ENCODE measurements at places on chromosomes 2 and 18.
A peak's percentile ranks its signal among the peaks of the same experiment; 100 is the strongest.

DNA sequence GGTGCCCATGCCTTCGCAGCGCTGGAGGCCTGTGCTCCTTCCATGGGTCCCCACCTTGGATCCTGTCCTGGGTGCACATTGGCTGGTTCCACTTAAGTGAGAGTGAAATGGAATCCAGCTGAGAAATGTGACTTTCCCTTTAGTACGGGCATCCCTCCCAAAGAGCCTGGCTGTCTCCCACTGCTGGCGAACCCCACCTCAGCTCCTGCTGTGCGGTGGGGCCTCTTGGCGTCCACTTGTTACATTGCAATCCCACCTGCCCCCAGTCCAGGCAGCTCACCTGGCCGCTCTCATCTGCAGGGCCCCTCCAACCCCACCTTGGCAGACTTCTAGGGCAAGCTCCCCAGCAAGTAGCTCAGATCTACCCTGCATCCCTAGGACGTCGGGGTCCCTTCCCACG is 35.5 kb upstream of the GNAL start:
- no peak for DNase-seq

DNA sequence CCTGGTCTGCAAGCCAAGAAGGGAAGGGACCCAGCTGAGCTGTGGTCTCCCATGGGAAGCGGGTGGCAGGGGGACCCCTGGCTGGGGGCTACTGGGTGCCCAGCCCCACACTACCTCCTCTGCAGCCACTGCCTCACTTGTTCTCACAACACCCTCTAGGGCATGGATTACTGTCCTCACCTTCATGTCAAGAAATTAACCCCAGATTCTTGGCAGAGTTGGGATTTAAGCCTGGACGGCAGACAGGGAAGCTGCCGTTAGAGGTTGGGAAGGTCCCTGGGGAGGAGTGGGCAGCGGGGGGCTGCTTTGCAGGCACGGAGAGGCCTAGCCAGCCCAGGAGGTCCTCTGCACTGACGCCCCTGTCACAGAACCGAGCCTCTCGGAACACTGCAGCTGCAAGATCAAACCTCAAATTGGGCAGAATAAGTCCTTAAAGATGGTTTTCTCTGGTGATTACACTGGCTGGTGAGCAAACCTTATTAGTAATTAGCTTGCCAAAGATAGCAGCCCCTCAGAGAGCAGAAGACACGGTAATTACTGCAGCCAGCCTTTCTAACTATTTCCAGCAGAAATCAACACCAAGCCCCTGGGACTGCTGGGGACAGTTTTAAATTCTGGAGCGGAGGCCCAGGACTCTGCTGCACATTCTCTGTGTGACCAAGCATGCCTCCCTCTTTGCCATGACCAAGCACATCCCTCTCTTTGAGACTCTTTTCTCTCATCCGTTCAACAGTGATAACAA is 35.9 kb downstream of the KCNF1 start:
- no peak for DNase-seq

GRCh38 chr2:55876429-55877086 is 47.0 kb downstream of the EFEMP1 start:
- DNase-seq = no peak

DNA sequence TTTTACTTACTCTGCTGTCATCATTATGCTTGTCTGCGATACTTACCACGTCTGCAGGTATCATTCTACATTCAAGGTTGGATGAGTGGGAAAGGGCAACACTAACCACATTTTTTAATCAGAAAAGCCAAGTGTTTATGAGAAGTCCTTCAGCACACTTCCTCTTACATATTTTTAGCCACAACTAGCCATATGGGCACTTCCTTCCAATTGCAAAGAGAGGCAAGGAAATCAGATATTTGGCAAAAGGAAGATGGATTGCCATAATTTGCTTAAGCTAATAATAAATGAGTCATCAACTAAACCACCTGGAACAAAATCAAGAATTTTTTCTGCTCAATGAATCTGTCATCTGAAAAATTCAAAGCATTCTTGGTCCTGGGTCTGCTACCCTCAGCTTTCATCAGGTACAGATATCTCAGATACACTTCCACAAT is 16.7 kb upstream of the MRO start:
- no peak for DNase-seq

GRCh38 chr18:6652098-6652497 is 77.4 kb upstream of the ARHGAP28 start:
- DNase-seq = no peak

DNA sequence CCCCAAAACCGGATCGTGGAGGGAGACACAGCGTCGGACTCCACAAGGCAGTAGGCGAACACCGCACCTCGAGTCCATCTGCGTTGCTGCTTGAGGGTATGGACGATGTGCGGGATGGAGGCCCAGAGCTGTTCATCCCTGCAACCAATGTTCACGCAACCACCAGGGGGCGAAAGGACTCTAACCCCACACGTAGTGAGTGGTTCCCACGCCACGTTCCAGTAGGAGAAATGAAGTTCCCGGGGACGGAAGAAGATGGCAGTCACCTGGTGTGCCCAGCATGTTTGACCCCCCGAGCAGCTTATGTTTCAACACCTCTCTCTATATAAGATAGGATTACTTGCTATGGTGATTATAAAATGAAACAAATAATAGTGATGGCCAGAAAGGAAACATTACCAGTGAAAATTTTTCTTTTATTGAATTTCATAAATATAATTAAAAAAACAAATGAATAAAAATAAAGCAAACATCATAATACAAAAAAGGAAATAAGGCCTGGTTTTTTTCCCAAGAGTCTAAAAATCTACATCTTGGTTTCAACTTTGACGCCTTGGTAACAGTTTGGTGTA is 184.3 kb downstream of the SH3BP4 start:
- peak; percentile 1 for DNase-seq

- DNase-seq = no peak
Observed at GRCh38 chr2:36964496-36965058, 1.8 kb downstream of the STRN start.

- DNase-seq = no peak
Observed at GRCh38 chr2:104818264-104818663, 35.7 kb upstream of the POU3F3 start.

DNA sequence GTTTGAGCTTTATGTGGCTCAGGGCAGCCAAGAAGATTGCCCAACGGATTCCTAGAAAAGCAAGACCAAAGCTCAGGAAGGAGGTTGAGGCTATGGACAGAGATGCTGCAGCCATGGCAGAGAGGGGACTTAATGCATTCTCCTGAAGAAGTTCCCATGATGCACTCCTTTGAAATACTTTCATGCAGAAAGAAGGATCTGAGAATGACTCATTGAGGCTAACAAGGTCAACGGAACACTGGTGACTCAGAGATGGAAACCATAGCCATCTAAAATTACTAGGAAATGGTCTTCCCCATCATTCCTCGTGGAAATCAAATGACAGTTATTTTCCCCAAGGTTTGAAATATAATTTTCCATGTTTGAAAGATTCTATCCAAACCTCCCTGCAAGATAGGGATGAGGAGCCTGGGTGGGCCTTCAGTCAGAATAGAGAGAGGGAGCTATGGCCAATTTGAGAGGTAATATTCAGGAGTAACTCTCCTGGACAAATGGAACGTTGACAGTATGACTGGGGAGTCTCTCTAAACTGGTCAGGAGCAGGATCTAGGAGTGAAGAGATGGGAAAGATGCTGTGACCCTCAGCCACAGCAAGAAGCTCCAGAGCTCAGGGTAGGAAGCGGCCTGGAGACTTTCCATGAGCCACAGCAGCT is 63.0 kb downstream of the REEP1 start:
- DNase-seq = no peak

DNA sequence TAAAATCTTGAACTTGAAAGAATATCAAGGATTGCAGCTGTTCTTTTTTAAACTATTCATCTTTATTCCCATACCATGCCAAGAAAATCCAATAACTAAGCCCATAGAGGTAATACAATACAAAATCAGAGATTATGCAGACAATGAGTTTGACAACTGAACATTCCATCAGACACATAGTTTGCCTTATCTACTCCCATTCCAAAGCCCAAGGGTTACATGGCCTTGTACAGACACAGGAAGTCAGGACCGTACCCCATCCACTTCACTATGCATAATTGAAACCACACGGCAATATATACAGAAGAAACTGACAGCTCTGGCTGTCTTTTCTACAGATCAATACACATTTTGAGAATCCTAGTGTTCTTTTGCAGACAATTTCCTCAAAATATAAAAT is 181.3 kb downstream of the TMX3 start:
- DNase-seq = no peak

DNA sequence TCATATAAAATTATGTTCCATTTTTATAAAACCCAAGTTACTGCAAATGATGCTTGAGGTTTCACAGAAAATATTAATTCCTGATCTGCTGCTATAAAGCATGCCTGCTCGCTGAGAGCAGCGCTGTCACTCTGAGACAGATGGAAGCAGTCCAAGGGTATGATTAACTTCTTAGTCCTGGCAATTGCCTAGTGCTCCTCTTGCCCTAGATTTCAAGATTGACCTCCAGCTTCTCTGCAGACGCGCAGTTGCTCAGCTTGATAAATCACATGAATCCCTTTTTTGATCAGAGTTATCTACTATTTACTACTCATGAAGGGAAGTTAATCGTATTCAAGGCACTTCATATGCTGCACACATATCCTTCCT is 154.6 kb upstream of the REV1 start:
- DNase-seq = no peak

DNA sequence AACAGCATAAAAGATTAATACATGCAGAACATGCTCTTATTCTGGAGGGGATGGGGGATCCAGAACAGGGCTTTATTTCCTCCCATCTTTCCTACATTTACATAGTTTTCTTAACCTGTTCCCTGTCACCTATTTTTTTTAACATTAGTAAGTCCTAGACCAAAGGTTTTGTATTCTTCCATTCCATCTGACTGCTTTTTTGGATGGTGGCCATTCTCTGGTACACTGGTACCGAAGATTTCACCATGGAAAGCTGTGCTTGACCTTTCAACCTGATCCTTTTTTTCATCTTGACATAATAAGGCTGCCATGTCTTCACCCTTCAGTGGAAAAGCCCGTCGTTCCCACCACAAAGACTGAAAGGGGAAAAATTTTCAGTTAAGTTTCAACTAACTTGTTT is 20.4 kb downstream of the RPE start:
- DNase-seq = no peak

GRCh38 chr18:78893281-78894032 is 86.2 kb upstream of the SALL3 start:
- no peak for DNase-seq

- DNase-seq = no peak
Observed at GRCh38 chr2:107308835-107309234, 422.9 kb upstream of the ST6GAL2 start.

DNA sequence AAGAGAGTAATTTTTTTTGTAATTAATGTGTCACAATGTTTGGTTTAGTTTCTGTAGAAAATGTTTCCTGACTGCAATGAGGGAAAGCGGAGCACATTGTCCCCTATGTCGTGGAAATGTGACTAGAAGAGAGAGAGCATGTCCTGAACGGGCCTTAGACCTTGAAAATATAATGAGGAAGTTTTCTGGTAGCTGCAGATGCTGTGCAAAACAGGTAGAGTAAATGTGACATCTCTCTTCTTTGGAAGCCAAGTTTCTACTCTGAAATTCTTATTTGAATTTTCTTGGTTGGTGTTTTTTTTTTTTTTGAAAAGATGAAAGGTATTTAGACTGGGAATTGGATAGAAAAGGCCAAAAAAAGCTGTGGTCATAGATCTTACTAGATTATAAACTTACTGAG is 20.0 kb downstream of the RNF138 start:
- DNase-seq = no peak

- DNase-seq = no peak
Observed at GRCh38 chr2:129802290-129802689, 177.2 kb upstream of the RAB6C start.

- DNase-seq = no peak
Observed at GRCh38 chr18:56112984-56113383, 525.0 kb upstream of the TCF4 start.

- DNase-seq = no peak
Observed at GRCh38 chr2:225008935-225009334, 33.3 kb downstream of the DOCK10 start.

- DNase-seq = no peak
Observed at GRCh38 chr2:196099916-196100315, 31.3 kb upstream of the DNAH7 start.

- DNase-seq = no peak
Observed at GRCh38 chr2:226971770-226972169, 135.9 kb downstream of the RHBDD1 start.

GRCh38 chr2:215332872-215333595 is 21.2 kb downstream of the ATIC start:
- no peak for DNase-seq

GRCh38 chr18:49059028-49059834 is 108.5 kb upstream of the SMAD7 start:
- no peak for DNase-seq
